Natural killer cell treated with Interleukin-12 subunit alpha and Interleukin-12 subunit beta and Interleukin-15 and Interleukin-18, amount 100 ng/mL, for 72 hours (primary cell): ENCODE measurements at places on chromosomes 1 and 21. TPM values are rescaled to one million over a fixed set of nuclear protein-coding genes. Genes with fewer than 3 reads are reported as not detected.

The CORT gene
- total RNA-seq, result 0.61 TPM

GRCh38 chr1:189619682-189620332 lies 857.9 kb downstream of the BRINP3 start:
- no peak for DNase-seq
- no peak overlapping the region for H3K4me3 ChIP-seq
- no peak overlapping the region for H3K27ac ChIP-seq
- no peaks in the 10 kb centered on the region for H3K4me1 ChIP-seq
- peaks cover 9% of the 10 kb centered on the region for H3K36me3 ChIP-seq

The GUCA2A gene
- total RNA-seq, result not detected

The NUF2 gene
- 52.2 TPM for total RNA-seq

The CELA3A gene
- total RNA-seq, result not detected

- DNase-seq, result no peak
- no peak overlapping the region for H3K4me3 ChIP-seq
- H3K36me3 ChIP-seq, result no peaks in the 10 kb centered on the region
- H3K4me1 ChIP-seq, result no peaks in the 10 kb centered on the region
These were observed 101.8 kb downstream of the TMEM53 start for GRCh38 chr1:44572572-44572879.
